ENCODE measurements at places on chromosomes 3 and 15.

- no peak for DNase-seq
Measured at GRCh38 chr3:189824629-189825312, 193.6 kb downstream of the TP63 start.

DNA sequence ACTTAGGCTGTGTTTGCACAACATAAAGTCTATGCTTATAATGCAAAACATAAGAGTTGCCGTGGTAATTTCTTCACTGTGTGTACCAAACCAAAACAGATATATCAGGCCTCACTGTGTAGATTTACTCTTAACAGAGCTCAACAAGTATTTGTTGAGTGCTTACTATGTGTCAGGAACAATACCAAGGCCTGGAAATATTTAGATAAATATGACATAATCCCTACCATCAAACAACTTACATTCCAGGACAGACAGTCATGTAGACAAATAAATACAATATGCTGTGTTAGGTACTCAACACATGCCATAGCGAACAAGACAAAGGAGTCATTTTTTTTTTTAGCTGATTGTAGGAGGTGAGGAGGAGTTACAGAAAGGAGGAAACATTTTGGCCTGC is 554.0 kb downstream of the NSUN3 start:
- no peak for DNase-seq

GRCh38 chr3:66428733-66429132 is 72.1 kb downstream of the LRIG1 start:
- no peak for DNase-seq

GRCh38 chr15:36430726-36431265 is 148.6 kb upstream of the CDIN1 start:
- no peak for DNase-seq

GRCh38 chr15:83914906-83915305 is 261.0 kb downstream of the ADAMTSL3 start:
- no peak for DNase-seq

DNA sequence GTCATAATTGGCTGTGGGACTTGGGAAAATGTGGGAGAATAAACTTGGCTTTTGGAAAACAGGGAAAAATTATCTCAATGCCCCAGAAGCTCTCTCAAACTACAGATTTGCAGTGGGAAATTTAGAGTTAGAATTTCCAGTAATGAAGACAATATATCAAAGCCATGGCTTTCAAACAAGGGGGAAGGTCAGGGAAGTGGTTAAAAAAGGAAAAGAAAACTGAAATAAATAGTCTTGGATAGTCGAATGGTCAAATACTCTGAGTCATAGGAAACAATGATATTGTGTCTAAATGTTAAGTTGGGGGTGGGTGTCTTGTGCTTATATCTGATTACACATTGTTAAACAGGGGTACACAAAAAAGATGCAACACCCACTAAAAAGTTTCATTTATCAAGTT is 272.4 kb upstream of the COL8A1 start:
- no peak for DNase-seq

DNA sequence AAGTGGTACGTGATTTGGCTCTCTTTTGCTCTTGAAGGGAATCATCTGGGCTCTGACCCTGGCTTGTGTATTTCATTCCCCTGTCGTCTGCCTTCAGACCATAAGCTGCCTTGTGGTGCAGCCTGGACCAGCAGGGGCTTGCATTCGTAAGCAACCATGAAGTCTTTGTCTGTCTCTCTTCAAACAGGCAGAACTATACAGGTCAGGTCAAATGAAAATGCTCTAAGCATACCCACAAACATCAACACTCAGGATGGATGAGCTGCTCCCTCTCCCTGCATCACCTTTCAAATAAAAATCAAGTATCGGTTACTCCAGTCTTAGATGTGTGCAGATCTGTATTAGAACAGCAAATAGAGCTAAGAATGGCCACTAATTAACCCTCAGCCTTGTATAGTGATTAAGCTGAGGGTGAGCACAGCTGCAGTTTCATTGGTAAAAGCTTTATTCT is 268.6 kb upstream of the UBE2E1 start:
- no peak for DNase-seq

DNA sequence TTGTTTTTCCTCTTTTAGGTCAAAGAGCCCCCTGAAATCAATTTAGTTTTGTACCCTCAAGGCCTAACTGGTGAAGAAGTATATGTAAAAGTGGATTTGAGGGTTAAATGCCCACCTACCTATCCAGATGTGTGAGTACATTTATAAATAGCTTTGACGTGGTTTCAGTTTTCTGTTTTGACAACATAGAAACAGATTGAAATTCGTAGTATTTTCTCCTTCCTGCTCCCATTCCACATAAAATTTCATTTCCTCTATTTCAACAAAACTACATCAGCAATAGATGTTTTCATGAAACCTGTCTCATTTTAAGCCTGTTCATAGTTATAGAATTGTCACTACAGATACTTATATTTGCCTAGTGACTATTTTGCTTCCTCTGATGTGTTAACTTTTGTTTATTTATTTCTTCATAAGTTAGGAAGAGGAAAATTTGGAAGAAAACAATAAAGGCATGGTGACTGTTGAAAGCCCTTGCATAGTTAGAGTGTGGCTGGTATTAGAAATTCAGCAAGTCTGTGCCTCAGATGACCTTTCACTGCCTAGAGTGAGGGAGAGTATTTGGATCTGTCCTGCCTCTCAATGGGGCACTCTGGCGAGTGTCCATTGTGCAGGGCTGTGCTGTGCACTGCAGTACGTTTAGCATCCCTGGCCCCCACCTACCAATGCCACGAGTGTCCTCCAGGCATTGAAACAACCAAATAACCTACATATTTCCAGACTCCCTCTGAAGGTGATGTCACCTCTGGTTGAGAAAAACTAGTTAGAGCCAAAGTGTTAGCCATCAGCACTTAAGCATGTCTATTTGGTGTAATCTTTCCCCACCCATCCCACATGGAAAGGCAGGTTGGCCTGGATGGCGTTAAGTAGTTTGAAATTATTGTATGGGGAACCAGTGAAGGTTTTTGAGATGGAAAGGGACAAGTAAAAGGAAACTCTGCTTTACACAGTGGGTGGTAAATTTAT is 5.9 kb downstream of the EIF2AK4 start:
- DNase-seq, result no peak

- no peak for DNase-seq
Measured at GRCh38 chr15:61138156-61138555, 90.9 kb downstream of the RORA start.

- DNase-seq, result no peak
Measured at GRCh38 chr15:100764778-100765466, 114.7 kb upstream of the ALDH1A3 start.

DNA sequence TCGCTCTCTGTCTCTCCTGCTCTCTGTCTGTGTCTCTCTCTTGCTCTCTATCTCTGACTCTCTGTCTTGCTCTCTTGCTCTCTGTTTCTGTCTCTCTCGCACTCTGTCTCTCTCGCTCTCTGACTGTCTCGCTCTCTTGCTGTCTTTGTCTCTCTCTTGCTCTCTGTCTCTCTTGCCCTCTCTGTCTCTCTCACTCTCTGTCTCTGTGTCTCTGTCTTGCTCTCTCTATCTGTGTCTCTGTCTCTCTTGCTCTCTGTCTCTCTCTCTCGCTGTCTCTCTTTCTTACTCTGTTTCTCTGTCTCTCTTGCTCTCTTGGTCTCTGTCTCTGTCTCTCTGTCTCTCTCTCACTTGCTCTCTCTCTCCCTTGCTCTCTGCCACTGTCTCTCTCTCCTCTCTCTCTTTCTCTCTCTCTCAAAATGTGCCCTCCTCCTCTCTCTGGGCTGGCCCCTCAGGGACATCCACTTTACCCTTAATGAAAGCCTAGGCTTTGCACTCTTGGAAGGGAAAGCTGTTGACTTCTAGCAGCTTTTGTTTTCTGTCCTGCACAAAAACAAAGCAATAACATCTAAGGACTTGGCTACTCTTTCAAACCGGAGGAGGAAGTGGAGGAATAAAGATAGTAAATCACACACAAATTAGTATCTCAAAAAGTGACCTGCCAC is 73.9 kb upstream of the NR2E3 start:
- no peak for DNase-seq

DNA sequence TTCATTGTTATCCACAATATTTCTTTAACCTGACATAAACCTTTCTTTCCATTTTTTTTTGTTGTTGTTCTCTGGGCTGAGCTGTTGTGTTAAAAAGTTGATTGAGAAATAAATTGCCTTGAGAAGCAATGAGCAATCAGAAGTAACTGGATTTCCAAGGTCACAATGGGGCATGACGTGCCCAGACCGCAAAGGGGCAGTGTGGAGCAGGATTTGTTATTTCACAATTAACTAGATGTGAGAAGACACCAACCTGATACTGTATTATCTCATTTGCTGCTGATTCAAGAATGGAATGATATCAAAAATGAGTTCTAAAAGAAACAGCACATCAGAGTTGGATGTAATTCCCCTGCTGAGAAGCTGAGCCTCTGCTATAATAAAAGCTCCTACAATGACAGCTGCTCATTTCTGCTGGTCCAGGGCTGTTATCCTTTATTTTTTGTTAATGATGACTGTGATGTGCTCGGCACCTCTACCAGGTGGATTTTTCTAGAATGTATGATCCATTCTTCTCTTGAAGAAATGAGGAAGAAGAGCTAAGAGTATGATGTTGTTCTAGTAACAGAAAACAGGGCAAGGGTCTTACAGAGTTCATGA is 28.1 kb downstream of the CPNE4 start:
- peak; percentile 4 for DNase-seq

All from Jurkat, Clone E6-1 (cell line).